ENCODE measurements at places on chromosomes 6 and 20. TPM values are rescaled to one million over a fixed set of nuclear protein-coding genes. Genes with fewer than 3 reads are reported as not detected.
A peak's percentile ranks its signal among the peaks of the same experiment; 100 is the strongest.

DNA sequence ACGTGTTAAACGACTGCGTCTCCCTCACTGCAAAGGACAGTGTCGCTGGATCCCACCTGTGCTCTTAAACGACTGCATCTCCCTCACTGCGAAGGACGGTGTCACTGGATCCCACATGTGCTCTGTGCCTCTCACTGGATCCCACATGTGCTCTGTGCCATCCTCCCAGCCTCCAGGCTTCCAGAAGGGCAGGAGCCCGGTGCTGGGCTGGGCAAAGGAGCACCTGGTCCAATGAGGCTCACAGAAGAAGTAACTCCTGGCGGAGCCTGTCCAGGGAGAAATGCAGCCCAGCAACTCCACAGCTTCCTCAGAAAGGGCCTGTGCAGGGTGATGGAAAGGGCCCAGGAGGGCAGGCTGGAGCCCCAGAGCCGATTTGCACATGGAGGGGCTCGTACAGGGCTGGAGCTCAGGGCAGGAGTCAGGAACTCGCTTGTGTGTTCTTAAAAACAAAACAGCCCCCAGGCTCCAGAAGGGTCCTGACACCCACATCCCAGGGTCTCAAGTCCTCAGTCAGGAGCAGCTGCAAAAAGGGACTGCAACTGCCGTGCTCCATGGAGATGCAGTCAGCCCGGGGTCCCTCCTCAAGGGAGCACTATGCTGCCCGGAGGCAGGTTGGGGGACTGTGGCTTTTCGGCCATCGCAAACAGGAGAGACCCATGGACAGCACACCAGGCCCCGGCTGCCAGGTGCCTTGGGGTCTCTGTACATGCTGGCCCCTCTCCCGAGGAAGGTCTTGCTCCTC is 52.7 kb downstream of the DLL1 start:
- DNase-seq, result no peak
- H3K36me3 ChIP-seq, result no peaks in the 10 kb centered on the region
- no peaks in the 10 kb centered on the region for H3K27me3 ChIP-seq
- H3K4me1 ChIP-seq, result no peaks in the 10 kb centered on the region
- H3K4me3 ChIP-seq, result no peak overlapping the region
- H3K27ac ChIP-seq, result no peak overlapping the region

OR2J1 gene
- total RNA-seq, result not detected

SLC35D3 gene
- total RNA-seq, result not detected

- peaks cover 3% of the 10 kb centered on the region for H3K4me1 ChIP-seq
- no peak overlapping the region for H3K27ac ChIP-seq
- no peak for DNase-seq
- H3K27me3 ChIP-seq, result no peaks in the 10 kb centered on the region
These were observed 82.2 kb downstream of the ATXN1 start for GRCh38 chr6:16679050-16679449.

- H3K36me3 ChIP-seq, result no peaks in the 10 kb centered on the region
- no peak for DNase-seq
- H3K4me3 ChIP-seq, result no peak overlapping the region
- H3K4me1 ChIP-seq, result no peaks in the 10 kb centered on the region
- H3K27ac ChIP-seq, result no peak overlapping the region
These were observed 146.9 kb downstream of the DNAH8 start for GRCh38 chr6:38861926-38862401.

DNA sequence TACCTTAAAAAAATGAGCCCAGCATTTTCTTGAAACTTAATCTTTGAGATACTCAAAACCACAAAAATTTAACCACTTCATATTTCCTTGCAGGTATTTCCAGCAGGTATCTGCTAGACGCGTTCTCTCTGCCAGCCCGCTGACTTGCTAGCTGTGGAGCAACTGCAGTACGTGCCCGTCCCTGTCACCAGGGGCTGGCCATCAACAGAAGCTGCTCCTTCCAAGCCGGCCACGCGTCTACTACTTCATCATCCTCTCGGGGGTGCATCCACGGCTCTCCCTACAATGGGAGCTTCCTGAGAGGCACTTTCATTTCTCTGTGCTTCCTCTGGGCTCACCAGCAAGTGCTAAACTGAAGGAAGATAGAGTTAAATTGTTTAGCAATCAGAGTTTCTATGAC is 132.4 kb downstream of the DTNBP1 start:
- no peak overlapping the region for H3K27ac ChIP-seq
- no peak for DNase-seq
- H3K36me3 ChIP-seq, result peaks cover 4% of the 10 kb centered on the region
- H3K27me3 ChIP-seq, result no peaks in the 10 kb centered on the region
- no peaks in the 10 kb centered on the region for H3K4me1 ChIP-seq

EMILIN3 gene
- 0.39 TPM for total RNA-seq

RFX6 gene
- total RNA-seq, result not detected

- H3K4me1 ChIP-seq, result no peaks in the 10 kb centered on the region
- no peaks in the 10 kb centered on the region for H3K27me3 ChIP-seq
- DNase-seq, result no peak
- no peak overlapping the region for H3K4me3 ChIP-seq
These were observed 8.9 kb upstream of the OR2H2 start for GRCh38 chr6:29576056-29576455.

HTR1E gene
- total RNA-seq, result not detected

- H3K27me3 ChIP-seq, result no peaks in the 10 kb centered on the region
- no peaks in the 10 kb centered on the region for H3K36me3 ChIP-seq
- H3K4me3 ChIP-seq, result no peak overlapping the region
- H3K27ac ChIP-seq, result no peak overlapping the region
- DNase-seq, result no peak
- H3K4me1 ChIP-seq, result no peaks in the 10 kb centered on the region
These were observed 17.0 kb upstream of the RPS6KA2 start for GRCh38 chr6:166643891-166644590.

DNA sequence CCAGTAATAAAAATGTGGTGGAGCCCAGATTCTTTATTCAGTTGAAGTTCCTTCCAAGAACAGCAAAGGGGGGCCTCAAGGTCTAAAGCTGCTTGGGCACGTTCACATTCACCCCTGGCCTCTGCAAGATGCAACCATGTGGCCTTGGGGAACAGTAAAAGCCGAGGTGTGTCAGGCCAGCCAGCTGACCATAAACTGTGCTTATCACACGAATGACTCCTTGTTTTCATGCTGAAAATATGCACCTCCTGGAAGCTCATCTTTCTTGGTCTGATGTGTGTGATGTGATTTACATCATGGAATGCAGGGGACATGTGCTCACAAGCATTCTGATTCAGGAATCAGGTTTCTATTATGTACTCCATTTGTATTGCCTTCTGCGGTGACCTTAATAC is 211.6 kb upstream of the MARCKS start:
- no peaks in the 10 kb centered on the region for H3K36me3 ChIP-seq
- H3K4me3 ChIP-seq, result no peak overlapping the region
- no peaks in the 10 kb centered on the region for H3K4me1 ChIP-seq
- DNase-seq, result no peak
- H3K27me3 ChIP-seq, result no peaks in the 10 kb centered on the region
- H3K27ac ChIP-seq, result no peak overlapping the region

GRCh38 chr20:33811776-33812151 is 616 bp downstream of the CHMP4B start:
- peaks cover 2% of the 10 kb centered on the region for H3K36me3 ChIP-seq
- peak overlapping the region; percentile 60 for H3K27ac ChIP-seq
- no peaks in the 10 kb centered on the region for H3K27me3 ChIP-seq
- H3K4me3 ChIP-seq, result peak overlapping the region; percentile 59
- DNase-seq, result no peak

DNA sequence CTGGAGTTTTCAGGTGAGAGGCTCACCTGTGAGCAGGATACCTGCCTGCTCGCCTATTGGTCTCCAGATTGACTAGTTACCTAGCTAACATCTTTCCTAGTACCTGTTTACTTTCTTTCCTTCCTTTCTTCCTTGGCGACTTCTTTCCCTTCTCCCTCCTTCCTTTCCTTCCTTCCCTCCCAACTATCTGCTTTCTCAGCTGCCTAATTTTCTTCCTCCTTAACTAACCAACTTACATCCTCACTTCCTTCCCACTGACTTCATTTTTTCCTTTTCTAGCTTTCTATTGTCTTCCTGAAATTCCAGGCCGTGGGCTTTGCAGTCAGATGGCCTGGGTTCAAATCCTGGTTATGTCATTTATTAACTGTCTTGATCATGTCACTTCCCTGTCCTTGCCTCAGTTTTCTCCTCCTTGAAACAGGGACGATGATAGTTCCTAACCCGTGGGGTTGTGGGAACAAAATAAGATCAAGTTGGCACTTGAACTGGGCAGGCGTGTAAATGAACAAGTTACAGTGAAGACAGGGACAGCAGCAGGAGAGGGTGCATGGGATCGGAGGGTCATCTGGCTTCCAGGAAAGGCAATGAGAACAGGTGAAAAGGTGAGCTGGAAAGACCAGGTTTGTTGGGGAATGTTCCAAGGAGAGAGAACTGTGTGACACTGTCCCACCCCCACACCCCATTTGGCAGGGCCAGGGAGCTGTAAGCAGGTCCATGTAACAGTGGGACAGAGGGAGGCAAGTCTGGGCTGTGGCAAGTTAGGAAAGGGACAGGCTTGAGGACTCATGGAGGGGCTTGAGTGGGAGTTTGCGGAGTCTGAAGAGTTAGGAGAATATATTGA is 540 bp downstream of the SGK2 start:
- no peaks in the 10 kb centered on the region for H3K36me3 ChIP-seq
- H3K27ac ChIP-seq, result no peak overlapping the region
- no peaks in the 10 kb centered on the region for H3K4me1 ChIP-seq
- no peaks in the 10 kb centered on the region for H3K27me3 ChIP-seq
- no peak for DNase-seq

COX7A2 gene
- total RNA-seq, result 312 TPM

ARFRP1 gene
- total RNA-seq, result 51.7 TPM

DUSP15 gene
- 4.7 TPM for total RNA-seq

DNA sequence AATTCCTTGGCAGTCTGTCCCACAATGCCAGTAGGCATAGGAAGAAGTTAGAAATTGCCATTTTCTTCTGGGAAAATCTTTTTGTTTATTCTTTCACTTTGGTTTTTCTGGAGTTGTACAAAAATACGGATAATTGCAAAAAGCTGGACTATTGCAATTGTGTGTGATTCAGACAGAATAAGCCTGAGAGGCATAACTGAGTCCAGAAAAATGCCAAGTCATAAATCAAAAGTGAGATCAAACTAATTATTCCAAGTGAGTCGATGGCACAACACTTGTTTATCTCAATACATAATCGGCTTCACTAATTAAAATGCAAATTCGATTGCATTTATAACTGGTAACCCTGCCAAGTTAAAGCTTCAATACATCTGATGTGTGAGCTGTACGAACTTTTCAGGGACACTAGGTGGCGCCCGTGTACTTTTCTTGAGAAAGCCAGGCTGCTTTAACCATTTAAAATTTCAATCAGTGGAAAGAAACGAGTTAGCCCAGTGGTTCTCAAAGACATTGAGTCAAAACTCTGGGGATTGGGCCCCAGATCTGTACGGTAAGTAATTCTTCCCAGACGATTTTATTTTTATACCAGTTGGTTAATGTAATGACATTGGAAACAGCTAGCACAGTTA is 102.6 kb downstream of the LAMP5 start:
- H3K4me1 ChIP-seq, result no peaks in the 10 kb centered on the region
- DNase-seq, result peak; percentile 60
- H3K27me3 ChIP-seq, result no peaks in the 10 kb centered on the region
- no peak overlapping the region for H3K4me3 ChIP-seq

DNA sequence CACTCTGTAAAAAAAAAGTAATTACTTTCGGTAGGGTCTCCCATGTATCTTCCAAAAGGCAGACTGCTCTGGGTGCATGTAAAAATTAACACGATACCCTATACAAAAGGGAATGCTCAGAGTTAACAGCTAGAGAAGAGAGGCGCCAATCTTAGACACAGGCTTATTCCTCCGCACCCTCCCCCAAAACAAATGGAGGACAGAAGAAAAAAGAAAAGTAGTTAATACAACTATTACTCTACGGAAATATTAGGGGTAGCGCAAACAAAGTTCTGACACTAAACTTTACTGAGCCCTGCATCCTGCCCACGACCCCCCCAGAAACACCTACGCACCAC is 331 bp upstream of the UFL1 start:
- no peak for DNase-seq
- H3K4me1 ChIP-seq, result peaks cover 3% of the 10 kb centered on the region
- peak overlapping the region; percentile 13 for H3K27ac ChIP-seq
- no peaks in the 10 kb centered on the region for H3K27me3 ChIP-seq
- peak overlapping the region; percentile 79 for H3K4me3 ChIP-seq

DNA sequence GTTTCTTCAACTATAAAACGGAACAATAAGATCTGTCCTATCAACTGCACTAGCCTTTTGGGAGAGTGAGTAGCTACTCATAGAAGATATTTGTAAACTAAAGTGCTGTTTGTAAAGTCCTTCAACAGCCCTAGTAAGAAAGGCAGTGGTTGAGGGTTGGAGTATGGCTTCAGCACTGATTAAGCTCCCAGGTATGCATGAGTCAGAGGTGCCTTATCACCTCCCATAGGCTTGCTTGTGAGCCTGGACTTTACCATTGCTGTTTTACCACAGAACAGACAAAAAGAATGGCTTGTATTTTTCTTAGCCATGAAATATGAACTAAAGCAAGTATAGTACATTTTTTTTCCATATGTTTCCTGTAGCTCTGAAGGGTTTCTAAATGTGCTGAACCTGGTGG is 44.1 kb downstream of the SAMD3 start:
- no peak overlapping the region for H3K27ac ChIP-seq
- no peak for DNase-seq
- no peaks in the 10 kb centered on the region for H3K27me3 ChIP-seq
- no peak overlapping the region for H3K4me3 ChIP-seq

- H3K4me3 ChIP-seq, result no peak overlapping the region
- H3K36me3 ChIP-seq, result no peaks in the 10 kb centered on the region
- H3K27ac ChIP-seq, result no peak overlapping the region
- no peak for DNase-seq
- peaks cover 1% of the 10 kb centered on the region for H3K27me3 ChIP-seq
These were observed 14.2 kb upstream of the CALHM5 start for GRCh38 chr6:116497113-116497676.

DNA sequence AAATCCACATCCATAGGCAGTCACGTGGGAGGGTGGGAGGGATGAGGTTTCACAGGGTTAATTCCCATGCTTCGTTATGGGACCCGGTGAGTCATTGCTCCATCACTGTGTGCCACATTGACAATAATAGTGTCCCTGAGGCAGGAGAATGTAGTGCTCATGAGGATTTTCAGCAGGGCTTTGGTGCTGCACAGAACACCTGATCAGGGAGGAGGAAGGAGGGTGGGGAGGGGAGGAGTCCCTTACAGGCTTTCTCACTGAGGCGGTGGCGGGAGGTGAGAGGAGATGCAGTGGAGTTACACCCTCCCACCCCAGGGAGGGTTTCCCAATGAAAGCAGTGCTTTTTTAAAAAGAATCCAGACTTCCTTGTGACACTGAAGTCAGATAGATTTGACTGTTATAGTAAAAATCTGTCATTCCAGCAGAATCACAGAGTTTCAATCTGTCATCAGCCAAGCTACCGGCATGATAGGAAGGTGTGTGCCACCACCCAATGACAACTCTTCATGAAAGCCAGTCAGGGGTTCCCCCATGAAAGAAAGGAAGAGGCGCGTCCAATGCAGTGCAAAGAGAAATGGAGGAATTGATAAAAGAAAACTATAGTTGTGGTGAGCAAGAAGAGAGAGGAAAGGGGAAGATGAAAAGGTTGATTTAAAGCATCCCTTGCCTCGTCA is 144.8 kb downstream of the TBC1D7 start:
- no peak overlapping the region for H3K4me3 ChIP-seq
- no peaks in the 10 kb centered on the region for H3K36me3 ChIP-seq
- H3K27ac ChIP-seq, result no peak overlapping the region
- no peak for DNase-seq
- H3K4me1 ChIP-seq, result no peaks in the 10 kb centered on the region
- H3K27me3 ChIP-seq, result no peaks in the 10 kb centered on the region

Measured in aorta (tissue), 5 donors.